ENCODE measurements at places on chromosomes 12 and 14.

- DNase-seq, result peak; percentile 88
These were observed 64.2 kb downstream of the CLMN start for GRCh38 chr14:95255487-95255886.

GRCh38 chr12:102990419-102990818, 32.9 kb downstream of the ASCL1 start:
- DNase-seq, result no peak

- DNase-seq, result no peak
These were observed 67.2 kb upstream of the PLEKHG3 start for GRCh38 chr14:64636980-64637429.

DNA sequence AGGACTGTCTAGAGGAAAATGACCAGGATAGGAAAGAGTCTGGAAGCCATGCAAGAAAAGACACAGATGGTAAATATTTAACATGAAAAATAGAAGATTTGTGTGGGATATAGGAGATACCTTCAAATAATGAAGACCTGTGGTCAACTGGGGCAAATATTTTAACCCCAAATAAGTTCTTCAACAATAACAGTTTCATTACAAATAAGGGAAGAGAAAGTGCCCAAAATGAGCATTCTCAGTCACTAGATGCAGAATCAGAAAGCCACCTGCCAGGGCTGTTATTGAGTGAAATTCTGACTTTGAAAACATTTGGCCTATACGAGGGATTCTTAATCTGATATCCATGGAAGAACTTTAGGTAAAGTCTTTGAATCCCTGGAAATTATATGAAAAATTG, 231.2 kb upstream of the PLEKHG7 start:
- DNase-seq, result no peak
